ENCODE measurements at places on chromosomes 7 and 10.
A peak's percentile ranks its signal among the peaks of the same experiment; 100 is the strongest.

DNA sequence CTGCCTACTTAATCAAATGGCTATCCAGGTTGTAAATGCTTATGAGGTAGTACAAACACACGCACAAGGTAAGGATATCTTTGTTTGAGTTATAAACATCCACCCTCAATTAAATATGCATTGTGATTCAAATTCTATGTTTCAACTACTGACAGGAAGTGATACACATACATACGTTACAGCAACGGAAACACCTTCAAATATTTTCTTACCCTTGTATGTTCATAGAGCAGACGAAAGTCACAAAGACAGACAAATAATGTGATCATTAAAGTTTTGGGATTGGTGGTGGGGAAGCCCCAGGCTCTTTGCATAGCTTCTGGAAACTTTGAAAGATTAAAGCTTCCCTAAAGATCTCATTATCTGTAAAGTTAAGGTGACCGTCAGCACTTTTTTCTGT lies 521.0 kb downstream of the PARD3 start:
- DNase-seq = no peak

- DNase-seq = no peak
Observed at GRCh38 chr10:63197344-63198092, 64.4 kb downstream of the NRBF2 start.

DNA sequence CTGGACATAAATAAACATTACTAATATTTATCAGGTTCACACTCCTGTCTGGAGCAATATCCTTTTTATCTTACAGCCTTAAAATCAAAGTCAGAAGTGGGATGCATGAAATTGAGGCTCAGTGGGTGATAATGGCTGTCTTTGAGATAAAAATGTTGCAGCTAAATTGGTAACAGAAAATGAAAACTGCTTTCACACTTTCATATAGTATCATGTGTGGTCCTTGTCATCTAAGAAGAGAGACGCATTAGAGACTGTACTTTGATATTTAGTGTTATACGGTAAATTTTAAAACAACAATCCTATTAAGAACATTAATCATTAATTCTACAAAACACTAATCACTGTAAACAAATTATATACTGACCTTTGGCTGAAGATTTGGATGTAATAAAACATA lies 235.2 kb upstream of the HGF start:
- DNase-seq = no peak

DNA sequence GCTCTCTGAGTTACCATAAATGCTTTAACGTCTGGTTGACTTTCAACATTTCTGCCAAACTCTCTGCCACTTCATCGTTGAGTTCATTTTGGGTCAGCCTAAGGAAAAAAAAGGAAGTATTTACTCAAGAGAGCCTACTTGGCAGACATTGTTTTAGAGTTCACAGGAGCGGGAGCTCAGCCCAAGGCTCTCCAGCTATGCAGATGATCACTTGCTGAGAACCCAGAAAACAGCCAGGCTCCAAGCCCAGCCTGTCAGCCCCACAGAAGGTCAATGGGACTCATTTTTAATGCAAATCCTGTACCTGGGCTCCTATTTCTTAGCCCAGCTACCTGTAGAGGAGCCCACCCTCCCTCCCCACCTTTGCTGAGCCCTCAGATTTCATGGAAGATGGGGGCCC lies 45.5 kb downstream of the NOD1 start:
- DNase-seq = peak; percentile 14

DNA sequence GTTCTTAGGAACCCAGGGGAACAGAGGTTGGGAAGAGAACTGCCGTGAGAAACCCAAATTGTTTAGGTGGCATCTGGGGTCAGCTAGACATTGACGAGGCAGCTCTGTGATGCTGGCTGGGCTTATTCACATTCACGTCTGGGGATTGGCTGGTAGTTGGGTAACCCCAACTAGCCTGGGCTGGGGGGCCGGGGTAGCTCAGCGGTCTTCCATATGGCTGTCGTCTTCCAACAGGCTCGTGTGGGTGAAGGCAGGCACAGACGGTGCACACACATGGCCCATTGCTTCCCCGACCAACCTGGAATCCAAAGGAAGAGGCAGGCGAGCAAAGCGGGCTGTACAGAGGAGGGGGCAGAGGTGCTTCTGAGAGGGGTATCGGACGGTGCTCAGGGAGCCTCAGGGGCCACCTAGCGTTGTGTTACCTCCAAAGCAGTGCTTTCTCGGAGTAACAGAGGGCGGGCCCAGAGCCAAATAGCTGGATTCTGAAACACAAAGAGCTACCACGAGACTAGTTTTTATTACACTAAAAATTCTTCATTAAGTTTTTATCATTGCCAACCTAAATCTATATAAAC lies 34.5 kb downstream of the MKI67 start:
- no peak for DNase-seq

DNA sequence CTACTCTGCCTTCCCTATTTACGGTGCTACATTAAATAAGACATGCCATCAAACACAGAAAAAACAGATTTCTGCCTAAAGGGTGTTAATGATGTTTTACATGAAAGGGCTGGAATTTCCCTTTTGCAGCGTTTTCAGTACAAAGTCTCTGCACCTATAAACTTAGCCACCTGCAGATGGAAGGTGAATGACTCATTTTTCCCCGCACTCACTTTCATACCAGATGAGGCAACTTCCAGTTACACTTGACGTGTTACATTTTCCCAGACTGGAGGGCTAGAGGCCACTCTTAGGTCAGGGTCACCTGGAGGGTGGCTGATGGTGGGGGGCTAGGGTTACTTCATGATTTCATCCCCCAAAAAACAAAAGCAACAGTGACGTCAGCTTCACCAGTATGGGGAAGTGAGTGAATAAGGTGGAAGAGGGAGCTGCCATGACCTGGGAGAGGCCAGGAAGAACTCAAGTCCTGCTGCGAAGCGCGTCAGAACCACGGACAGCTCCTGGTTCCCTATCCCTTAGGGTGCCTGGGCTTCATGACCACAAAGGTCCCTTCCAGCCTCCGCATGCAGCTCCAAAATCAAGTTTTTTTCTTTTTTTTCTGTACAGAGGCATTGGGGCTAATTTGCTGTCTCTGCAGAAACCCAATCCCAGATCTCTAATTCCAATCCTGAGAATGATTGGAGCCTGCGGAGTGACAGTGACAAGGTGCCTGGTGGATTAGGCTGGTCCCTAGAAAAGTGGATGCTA lies 94.0 kb downstream of the ADARB2 start:
- peak; percentile 3 for DNase-seq

- DNase-seq = no peak
Observed at GRCh38 chr7:18927134-18927533, 190.3 kb downstream of the TWIST1 start.

DNA sequence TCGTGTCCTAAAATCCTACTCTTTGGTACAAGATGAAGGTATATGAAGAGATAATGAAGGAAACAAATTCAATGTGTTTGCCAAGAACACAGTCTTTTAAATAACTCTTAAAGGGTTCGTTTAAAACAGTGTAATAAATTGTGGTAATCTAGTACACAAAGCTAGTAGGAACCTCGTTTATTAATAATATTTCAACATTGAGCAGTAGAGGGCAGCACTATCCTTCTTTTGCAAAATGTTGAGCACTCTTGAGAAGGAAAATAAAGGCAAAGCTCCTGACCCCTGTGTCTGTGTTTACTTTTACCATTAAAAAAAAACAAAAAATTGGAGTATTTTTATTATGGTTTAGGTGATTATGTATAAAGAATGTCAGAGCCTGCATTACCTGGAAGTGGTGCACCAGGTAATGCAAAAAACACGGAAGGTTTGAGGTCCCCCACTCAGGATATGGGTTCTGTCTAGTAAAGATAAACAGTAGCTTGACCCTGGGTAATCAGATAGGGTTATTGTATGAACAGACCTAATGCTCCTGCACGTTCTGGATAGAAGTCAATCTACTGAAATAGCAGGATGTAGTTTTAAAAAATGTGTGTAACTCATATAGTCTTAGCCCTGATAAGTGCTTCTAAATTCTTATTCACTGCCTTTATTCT lies 5.7 kb upstream of the GOT1 start:
- peak; percentile 88 for DNase-seq

DNA sequence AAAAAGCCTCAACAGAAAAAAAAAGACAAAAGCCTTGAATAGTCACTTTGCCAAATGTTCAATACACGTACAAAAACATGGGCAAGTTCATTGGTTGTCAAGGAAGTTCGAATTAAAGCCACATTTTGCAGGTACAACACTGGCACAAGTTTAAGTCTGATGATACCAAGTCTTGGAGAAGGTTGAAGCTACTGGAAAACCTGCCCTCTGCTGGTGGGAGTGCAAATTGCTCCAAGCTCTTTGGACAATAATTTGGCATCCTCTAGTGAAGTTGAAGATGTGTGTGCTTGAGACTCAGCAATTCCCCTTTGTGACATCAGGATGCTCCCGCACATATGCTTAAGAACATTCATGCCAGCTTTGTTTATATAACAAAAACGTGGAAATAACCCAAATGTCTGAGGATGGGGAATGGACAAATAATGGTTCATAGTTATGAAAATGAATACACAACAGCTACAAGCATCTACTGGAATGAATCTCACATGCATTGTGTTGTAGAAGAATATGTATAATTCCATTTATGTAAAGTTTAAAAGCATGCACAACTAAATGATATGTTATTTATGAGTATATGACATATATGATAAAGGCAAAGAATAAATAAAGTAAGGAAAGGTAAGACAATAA lies 120.0 kb upstream of the PLPP4 start:
- DNase-seq = peak; percentile 73

- no peak for DNase-seq
Observed at GRCh38 chr7:155962968-155963300, 150.7 kb upstream of the SHH start.

DNA sequence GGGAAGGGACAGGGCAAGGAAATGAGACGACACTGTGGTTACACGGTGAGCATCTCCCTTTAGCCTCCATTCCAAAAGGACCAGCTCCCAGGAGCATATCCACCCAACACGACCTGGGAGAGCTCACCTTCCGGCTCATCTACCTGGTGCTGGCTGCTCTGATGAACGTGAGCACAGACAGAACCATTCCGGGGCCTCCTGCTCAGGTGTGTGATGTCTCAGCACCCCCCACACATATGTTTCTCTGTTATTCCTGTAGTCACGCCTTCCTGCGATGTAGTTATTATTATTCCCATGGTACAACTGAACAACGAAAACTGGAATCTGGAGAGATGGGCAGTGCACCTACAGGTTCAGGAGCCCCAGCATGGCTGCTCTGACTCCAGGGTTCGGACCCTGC lies 20.5 kb upstream of the GPR26 start:
- DNase-seq = no peak

DNA sequence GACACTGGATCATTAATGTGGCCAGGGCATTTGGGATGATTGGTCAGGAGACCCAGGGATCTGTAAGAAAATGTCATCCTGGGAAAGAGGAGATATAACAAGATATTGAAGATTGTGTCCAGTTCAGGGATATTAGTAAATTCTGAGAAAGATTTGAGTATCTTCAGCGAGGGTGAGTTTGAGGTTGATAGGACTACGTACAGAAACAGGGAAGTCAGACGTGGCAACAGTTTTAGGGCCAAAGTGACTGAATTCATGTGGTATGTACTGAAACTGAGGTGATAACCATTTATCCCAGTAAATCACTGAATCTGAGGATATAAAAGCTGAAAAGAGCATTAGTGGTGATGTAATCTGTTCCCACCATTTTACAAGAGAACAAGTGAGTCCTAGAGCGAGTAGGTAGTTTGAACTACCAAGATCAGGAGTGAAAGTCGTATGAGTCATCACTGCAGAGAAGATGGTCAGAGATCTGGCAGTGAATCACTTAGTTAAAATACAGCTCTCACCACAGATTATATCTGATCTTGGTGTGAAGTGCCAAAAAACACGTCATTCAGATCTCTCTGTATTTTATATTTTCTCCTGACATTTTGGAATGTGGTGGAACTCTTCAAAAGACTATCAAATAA lies 220.5 kb downstream of the CDK14 start:
- peak; percentile 87 for DNase-seq

- DNase-seq = peak; percentile 37
Observed at GRCh38 chr7:95190515-95190914, 133.8 kb downstream of the PON1 start.

DNA sequence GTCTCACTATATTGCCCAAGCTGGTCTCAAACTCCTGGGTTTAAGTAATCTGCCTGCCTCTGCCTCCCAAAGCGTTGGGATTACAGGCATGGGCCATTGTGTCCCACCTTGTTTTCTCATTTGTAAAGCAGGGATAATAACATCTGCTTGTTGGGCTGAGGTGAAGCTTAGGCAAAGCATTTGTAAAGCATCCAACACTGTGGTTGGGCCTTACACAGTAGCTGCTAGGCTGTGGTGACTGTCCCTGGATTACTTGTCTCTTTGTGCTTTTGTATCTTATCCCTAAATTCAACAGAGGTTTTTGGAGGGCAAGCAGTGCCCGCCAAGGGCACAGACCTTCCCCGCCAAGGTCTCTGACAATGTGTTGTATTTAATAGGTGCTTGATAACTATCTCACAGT lies 14.3 kb downstream of the HKDC1 start:
- DNase-seq = no peak

GRCh38 chr10:27981744-27982143 lies 17.1 kb downstream of the ODAD2 start:
- DNase-seq = no peak

- DNase-seq = no peak
Observed at GRCh38 chr10:118301211-118301610, 40.9 kb downstream of the FAM204A start.

- no peak for DNase-seq
Observed at GRCh38 chr7:133369130-133369529, 116.3 kb downstream of the EXOC4 start.

- no peak for DNase-seq
Observed at GRCh38 chr10:14385596-14386593, 55.2 kb upstream of the FRMD4A start.

DNA sequence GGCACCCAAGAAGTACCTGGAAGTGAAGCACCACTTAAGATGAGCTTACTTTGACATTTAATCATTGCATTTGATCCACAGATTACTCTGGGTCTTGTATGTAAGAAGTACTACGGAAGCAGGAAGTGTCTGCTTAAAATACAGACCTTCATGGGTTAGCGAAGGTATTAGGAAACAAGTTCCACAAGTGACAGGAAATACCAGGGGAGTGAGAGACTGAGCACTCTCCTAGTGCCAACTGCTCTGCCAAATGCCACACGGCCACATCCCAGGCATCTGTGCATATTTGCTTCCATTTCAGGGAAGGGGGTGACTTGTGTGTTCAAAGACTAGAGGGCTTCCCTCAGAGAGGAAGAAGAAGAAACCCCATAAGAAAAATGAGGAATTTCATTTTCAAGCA lies 57.2 kb upstream of the ANK3 start:
- no peak for DNase-seq

GRCh38 chr7:41319581-41319980 lies 383.3 kb downstream of the INHBA start:
- DNase-seq = no peak

DNA sequence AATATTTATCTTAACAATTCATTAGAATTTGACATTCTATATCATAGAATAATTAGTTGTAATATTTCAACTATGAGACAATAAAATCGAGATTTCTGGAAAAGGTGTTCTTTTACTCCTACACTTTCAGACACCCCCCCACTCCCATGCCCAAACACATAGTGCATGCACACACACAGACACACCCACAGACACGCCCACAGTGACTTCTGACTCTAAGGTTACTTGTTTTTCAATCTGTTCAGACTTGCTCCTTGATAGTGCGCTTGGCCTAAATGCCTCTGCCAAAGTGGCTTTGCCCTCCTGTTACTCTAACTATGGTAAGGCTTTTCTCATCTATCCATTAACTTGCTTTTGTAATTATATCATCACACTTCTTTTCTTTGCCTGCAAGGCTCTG lies 144.0 kb upstream of the PPP1R3A start:
- DNase-seq = peak; percentile 42

GRCh38 chr7:25388681-25389080 lies 160.4 kb upstream of the NPVF start:
- DNase-seq = no peak

- DNase-seq = no peak
Observed at GRCh38 chr10:119642556-119643111, 8.5 kb upstream of the BAG3 start.
